ENCODE measurements at places on chromosomes 4 and X.

DNA sequence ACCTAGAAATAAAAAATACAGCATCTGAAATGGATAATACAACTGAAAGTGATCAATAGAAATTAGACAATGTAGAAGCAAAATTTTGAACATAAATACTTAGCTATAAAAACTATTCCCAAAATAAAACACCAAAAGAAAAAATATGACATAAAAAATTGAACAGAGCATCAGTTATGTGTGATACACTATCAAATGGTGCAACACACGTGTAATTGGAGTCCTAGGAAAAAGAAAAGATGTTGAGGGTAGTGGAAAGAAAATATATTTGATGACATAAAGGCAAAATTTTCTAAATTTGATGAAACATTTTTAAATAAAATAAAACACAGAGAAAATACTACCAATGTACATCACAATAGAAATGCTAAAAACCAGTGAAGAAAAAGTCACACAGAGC, 63.1 kb downstream of the NPY2R start:
- peak; percentile 14 for DNase-seq

DNA sequence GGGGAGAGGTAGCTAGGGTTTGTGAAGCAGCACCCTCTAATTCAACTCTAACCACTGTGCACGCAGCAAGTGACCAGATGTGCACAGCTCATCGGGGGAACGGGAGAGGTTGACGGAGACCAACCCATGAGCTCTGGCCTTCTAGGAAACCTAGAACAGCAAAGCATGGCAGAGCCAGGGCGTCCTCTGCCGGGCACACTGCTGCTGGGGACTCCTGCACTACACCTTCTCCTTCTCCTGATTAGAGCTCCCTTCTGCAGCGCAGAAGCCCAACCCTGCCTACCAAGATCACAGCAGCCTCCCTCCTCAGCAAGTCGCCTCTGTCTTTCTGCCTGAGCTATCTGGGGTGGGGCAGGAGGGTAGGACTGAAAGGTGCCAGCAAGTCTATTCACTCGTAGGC, 252.3 kb upstream of the PSAPL1 start:
- DNase-seq: no peak

DNA sequence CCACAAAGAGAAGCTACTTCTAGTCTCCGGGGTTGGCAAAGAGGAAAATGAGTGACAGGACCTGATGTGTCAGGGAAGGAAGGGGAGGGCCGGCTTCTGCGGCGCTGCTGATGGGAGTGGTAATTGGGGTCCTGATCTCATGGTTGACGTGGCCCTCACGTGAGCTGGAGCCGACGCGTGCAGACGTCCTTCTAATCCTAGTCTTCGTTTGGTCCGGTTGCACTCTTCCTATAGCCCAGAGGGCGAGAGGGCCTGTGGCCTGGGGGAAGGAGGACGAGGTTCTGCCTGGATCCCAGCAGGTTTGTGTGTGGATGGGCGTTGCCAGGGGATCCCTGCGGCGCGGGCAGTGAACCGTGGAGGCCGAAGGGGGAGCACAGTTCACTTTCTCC, at the start of gene ARMCX1:
Gene ARMCX1, plus strand, starts transcription at position 186 of the 389 bp plus-strand sequence. CDS start 2,384 bp downstream, outside the sequence.
- DNase-seq: peak; percentile 71

DNA sequence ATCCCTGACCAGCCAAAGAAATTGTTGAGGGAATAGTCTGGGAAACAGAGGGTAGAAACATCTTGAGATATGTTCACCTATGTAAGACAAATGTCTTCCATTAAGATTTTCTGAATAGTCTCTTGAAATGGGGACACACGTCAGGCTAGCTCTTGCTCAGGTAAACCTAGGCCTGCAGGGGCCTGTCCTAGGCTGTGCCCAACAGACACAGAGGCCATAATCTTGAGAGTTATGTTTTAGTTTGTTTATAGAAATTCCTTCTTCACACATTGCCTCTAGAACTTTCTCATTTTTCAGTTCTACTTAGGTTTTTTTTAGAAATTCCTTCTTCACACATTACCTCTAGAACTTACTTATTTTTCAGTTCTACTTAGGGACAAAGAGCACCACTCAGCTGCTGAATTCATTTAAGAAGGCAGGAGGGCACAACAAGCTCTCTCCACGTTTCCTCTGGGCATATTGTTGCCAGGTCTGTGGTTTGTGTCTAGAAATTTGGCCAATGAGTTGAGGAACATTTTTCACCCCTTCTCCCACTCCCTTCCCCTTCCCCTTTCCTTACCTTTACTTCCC, 94.9 kb downstream of the ARHGAP24 start:
- no peak for DNase-seq

DNA sequence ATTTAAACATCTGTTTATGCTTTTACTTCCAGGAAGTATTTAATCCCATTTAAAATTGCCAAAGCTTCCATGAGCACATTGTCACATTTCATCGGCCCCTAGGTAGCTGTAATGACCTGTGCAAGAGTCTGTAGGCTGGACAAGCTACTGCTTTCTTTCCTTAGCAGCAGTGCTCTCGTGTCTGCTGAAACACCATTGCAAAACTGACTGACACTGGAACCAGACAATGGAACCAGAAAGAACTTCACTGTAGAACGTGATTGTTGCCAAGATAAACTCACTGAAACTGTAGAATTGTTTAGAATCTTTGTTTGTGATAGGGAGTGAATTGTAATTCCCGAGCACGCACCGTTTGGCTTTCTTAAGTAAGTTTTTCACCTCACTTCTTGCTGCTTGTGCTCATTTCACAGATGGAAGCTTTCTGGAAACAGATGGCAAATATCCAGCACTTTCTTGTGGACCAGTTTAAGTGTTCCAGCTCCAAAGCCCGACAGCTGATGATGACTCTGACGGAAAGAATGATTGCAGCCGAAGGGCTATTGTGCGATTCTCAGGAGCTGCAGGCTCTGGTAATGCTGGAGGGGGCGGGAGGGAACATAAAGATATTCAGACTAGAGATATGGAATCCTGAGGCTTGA, 36.9 kb downstream of the EVC start:
- DNase-seq: peak; percentile 100

DNA sequence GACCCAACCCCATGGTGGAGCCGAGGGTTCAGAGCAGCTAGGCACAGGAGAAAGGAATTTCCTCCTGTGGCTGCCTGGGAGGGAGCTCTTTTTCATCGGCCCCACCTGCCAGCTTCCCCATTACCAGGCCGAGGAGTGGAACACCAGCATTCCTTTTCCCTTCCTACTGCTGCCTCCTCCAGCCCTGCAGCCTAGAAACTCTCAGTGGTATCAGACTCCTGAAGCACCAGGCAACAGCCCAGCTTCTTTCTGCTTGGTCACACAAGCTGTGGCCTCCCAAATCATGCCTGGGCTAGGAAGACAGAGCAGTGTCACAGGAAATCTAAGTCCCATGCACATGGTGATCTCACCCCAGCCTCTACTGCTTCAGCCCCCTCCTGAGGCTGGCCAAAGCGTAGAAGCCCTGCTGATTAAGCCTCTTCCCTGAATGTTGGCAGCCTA, 30.1 kb downstream of the RTL5 start:
- no peak for DNase-seq

DNA sequence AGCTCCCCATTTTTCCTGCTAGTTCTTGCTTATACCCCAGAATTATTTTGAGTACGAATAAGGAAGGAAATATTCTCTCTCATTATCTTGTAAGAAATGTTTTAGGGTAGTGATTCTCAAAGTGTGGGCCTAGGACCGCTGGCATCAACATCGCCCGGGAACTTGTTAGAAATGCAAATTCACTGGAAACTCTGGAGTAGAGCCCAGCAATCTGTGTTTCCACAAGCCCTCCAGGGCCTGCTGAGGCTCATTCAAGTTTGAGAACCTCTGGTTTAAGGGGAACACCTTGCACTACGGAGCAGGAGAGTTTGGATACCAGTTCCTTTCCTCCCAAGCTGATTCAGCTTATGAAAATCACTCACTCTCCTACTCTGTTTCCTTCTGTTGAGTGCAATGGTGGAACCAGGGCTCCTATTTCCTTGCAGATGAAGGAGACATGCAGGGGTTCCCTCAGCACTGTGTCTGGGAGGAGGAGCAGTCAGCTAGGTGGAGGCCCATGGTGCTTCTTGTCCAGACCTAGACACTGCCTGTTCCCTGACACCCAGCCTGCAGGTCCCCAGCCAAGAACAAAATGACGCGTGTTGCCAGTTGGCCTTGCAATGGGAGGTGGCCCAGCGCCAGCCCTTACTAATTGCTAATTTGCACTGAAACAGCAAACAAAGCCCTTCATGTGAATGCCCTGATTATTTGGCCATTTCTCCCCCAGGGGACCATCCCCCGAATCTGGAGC, 68.5 kb downstream of the CYTL1 start:
- no peak for DNase-seq

- no peak for DNase-seq
Observed at GRCh38 chr4:143397335-143397734, 60.7 kb downstream of the GAB1 start.

DNA sequence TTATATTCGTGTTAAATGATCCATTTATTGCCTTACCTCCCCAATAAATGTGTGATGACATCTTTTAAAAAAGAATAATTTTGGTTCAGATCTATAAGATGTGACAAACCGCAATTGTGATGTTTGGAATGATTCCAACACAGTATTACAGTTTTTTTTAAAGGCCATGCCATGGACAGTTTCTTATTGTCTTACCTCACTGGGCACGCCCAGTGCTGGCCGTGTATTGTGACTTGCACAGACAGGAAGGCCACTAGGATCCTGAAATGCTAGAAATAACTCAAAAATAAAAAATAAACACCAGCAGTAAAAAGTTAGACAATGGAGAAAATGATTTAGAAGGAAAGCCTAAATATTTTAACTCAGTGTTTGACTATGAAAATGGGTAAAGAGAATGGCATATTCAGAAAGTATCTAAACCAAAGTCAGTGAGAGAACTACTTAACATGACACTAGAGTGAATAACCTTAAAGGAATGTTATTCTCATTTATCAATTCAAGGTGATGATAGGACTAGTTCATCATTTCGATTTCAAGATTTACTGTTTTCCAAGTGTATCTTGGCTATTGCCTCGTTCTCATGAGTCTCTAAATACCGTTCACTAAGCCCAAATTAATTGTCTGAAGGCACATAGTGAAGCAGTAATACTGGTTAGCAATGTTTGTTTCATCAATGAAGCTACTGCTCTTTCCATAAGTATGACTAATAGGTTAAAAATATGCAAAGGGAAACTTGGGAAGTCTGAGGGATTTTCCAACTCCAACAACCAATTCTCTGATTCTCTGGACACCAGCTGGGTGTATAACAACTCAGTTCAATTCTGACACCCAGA, 46.1 kb upstream of the VEGFC start:
- peak; percentile 20 for DNase-seq

DNA sequence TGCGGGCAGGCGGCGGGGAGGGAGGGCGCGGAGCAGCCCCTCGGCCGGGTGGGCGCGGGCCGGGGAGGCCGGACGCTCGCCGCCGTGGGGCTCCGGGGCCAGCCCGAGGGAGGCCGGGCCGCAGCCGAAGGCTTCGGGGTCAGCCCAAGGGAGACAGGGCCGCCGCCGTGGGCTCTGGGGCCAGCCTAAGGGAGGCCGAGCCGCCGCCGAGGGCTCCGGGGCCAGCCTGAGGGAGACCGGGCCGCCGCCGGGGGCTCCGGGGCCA, 251 bp downstream of the KIAA0232 start:
- DNase-seq: no peak

DNA sequence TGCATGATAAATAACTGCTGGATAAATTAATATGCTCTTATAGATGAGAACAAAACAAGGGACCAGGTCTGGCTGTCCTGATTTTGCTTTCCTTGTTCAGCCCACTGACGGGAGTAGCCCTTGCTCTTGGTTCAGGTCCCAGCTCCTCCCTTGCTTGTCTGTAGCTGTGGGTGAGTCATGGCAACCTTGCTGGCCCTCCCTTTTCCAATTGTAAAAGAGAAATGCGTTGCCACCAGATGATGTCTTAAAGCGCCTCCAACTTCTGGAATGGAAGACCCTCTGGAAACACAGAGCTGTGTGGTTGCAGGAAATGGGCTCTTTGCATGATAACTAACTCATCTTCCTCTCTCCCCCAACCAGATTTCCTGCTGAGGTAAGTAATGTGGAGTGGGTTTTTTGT, 171.4 kb downstream of the AASDH start:
- DNase-seq: peak; percentile 58

DNA sequence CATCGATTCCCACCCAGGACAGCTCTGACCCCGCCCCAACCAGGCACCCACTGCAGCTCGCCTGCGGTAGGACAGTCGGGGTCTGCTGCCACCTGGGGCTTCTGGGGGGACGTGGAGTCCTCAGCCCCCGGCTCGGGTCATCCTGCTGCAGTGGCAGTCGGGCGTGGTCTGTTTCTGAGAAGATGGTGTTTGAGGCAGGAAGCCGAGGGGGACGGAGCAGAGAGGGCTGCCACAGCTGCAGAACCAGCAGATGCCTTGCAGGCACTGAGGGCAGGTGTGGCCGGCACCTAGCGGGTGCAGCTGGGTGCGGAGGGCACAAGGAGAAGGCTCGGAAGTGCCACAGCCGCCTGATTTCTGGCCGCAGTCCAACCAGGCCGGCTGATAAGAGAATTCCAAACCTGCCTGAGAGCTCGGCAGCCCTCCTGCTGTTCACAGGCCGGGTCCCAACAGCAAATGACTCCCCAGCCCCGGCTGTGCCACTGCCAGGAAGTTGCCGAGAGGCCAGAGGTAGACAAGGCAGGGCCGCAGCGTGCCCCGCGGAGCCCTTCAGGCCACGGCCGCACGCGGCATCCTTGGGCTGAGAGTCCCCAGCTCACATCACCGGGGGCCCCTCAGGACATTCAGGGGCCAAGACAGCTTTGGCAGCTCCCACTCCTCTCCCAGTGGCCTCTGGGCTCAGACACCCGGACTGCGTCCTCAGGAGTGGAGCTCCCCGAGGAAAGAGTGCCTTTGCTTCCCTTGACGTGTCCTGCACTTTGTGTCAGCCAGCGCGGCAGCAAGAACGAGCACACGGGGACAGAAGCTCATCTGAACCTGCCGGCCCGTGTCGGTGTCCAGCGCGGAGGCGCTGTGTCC, 9.4 kb upstream of the CPLX1 start:
- DNase-seq: no peak

DNA sequence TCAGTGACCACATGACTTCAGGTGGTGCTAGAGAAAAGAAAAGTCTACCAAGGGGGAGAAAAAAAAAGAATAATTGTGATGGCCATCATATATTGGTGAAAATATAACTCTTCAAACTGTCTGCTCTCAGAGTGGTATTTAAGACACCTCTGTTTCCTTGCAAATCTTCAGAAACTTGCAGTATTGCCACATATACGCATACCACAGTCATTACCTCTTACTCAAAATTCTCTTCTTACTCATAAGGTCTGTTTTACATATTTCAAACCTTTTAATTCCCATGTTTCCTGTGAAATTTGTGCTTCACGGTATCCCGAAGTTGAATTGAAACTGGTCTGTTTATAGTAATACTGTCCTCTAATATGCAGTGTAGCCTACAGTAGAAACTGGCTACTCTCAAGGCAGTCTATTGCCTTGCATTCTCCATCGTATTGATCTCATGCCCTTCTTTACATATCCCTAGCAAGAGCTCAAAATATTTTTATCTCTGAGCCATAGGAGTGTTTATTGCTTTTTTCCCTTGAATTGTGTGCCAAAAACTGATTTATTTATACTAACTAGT, 34.7 kb upstream of the LHFPL1 start:
- no peak for DNase-seq
